ENCODE measurements at places on chromosomes 5 and 9.

DNA sequence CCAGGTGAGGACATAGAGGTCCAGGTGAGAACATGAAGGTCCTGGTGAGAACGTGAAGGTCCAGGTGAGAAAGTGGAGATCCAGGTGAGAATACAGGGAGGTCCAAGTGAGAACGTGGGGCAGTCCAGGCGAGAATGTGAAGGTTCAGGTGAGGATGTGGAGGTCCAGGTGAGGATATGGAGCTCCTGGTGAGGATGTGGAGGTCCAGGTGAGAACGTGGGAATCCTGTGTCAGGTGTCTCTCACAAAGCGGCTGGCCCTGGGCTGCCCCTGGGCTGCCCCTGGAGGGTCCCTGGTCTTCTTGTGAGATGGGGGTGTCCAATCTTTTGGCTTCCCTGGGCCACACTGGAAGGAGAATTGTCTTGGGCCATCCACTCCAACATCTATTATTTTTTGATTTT lies 133.4 kb downstream of the MRPL36 start:
- no peak for DNase-seq

- DNase-seq = no peak
These were observed 37.4 kb upstream of the RUSC2 start for GRCh38 chr9:35452481-35452880.

DNA sequence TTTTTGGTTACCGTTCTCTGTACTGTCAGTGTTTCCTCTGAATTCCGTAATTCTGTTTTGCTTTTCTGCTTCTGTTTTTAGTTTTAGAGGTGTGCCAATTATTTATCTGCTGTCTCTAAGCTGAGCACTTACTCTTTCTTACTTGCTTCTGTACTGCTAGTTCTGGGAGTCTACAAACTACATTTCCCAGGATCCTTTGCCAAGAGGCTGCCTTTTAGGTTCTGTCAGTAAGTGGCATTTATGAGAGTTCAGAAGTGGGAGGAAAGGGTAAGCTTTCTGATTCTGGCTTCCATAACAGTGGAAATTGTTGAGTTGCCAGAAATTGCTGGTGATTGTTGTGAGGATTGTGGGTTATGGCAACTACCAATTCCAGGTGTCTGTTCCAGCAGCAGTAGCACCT lies 102.4 kb downstream of the OSTF1 start:
- DNase-seq = no peak

- no peak for DNase-seq
These were observed 178 bp downstream of the MORN5 start for GRCh38 chr9:122159925-122160246.

- DNase-seq = no peak
These were observed 208.4 kb downstream of the CD180 start for GRCh38 chr5:66987949-66988838.

- DNase-seq = no peak
These were observed 89.7 kb upstream of the ADRA1B start for GRCh38 chr5:159826351-159827214.

GRCh38 chr5:116622375-116623050 lies 47.9 kb upstream of the SEMA6A start:
- DNase-seq = no peak

- DNase-seq = no peak
These were observed 434.1 kb downstream of the PLK2 start for GRCh38 chr5:58025809-58026208.

DNA sequence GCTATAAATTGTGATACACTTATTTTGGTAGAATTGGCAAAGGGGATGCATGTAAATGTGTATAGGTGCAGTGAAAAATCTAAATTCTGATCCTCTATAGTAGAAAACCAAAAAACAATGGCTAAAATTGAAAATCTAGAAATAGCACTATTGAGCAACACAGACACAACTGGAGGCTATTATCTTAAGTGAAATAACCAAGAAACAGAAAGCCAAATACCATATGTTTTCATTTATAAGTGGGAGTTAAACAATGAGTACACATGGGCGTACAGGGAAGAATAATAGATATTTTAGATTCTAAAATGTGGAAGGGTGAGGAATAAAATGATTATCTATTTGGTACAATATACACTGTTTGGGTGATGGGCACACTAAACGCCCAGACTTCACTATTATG lies 183.2 kb upstream of the TUSC1 start:
- no peak for DNase-seq

DNA sequence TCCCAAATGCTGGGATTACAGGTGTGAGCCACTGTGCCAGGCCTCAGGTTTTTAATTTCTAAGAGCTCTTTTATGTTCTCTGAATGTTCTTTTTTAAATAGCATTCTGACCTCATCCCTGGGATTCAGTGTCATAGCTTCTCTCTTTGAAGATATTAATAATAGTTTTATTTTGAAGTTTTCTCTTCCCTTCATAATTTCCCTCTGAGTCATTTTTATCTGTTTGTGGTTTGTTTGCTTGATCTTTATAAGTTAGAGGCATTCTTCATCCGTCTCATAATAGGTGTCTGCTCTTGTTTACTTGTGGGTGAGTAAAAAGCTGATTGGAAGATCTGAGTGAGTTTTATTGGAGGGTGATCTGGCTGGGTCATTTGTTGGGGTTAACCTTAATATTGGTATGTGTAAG lies 12.5 kb upstream of the MAMDC2 start:
- no peak for DNase-seq

DNA sequence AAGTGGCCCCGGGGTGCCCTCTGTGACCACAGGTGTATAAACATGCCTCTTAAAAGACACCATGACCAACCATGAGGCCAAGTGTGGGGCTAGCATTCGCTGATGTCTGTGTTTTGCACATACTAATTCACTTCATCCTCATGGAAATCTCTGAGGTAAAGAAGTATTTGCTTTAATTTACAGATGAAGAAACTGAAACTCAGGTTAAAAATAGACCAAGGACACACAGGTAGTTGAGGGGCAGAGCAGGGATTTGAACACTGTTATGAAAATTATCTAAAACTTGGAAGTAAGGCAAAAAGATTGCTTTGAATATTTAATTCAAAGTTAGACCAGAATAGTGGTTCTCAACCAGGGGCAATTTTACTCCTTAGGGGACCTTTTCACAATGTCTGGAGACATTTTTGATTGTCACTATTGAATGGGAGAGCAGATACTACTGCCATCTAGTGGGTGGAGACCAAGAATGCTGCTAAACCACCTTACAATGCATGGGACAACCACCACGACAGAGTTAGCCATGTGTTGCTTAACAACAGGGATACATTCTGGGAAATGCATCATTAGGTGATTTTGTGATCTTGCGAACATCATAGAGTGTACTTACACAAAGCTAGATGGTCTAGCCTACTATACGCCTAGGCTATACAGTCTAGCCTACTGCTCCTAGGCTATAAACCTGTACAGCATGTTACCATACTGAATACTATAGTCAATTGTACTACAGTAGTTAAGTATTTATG lies 8.0 kb upstream of the FXN start:
- no peak for DNase-seq

GRCh38 chr9:16282216-16282615 lies 588.3 kb downstream of the BNC2 start:
- no peak for DNase-seq

DNA sequence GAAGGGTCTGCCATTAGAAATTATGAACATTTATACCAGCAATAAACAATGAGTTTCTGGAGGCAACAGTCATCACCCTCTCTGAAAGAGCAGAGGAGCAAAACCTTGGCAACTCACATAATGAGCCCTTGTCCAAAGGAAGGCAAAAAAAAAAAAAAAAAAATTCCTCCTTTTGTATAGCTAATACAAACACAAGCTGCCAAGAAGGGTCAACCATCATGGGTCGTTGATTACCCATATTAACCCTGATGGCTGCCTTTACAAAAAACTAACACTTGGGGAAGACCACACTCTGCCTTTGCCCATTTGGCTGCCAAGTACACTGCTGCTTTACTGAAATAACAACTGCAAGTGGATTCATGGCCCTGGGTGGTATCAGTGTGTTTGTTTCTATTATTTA lies 272.7 kb downstream of the ADAMTSL1 start:
- no peak for DNase-seq

DNA sequence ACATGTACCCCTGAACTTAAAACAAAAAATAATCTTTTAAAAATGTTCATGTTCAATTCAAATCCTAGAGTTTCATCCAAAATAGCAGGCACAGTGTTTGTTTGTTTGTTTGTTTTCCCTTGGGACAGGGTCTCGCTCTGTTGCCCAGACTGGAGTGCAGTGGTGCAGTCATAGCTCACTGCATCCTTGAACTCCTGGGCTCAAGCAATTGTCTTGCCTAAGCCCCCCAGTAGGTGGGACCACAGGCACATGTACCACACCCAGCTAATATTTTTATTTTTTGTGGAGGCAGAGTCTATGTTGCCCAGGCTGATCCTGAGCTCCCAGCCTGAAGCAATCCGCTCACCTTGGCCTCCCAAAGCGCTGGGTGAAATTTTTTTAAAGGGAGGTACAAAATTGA lies 5.0 kb upstream of the POLR1E start:
- DNase-seq = no peak

DNA sequence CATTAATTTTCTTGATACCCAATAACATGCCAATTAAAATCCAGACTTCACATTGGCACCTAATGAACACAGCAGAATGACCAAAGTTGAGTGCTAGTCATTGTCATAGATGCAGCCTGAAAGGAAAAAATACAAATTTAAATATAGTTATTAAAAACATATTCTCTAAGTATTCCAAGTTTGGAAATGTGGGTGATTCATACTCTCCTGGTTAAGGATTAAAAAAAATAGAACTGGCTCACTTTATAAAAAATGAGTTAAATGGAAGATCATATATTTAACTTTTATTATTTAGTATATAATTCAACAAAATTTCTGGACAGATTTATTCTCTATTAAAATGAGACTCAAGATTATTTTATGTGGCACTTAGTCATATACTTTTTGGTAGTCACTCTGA lies 33.2 kb upstream of the RICTOR start:
- no peak for DNase-seq

- no peak for DNase-seq
These were observed 221.9 kb downstream of the TLR4 start for GRCh38 chr9:117926031-117926658.

GRCh38 chr5:114419959-114420358 lies 58.1 kb downstream of the KCNN2 start:
- peak; percentile 45 for DNase-seq

DNA sequence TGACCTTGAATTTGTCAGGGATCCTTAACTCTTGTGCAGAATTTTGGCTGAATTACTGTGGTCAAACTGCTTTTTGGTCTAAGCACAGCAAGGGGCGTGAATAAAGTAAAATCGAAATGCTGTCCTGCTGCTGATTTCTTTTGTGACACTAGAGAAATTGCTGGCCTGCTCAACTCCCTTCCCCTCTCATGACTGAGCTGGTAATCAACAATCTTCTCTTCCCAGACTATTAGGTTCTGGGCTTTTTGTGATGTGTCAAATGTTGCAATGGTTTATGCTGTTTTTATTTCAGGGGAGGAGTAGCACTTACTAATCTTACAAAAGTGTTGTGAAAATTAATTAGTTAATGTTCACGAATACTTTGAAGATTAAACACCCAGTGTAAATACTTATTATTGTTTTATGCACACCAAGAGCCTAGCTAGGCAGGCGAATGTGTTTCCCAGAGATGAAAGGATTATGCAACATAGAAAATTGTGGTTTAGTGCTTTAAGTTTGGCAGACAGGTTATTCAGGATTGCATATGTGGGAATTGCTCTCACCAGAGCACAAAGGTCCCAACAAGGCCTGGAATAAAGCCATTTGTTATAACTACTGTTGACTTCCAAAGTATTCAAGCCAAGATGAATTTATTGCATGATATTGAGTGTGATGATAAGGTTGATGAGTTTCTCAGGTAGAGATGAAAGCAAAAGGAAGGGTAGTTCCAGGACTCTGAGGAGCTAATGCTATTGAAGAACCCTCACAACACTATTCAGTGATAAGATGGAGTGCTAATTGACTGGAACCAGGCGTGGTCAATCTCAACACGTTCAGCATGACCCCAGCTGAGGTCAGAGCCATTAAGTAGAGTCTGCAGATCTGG lies 280.7 kb upstream of the ZNF608 start:
- peak; percentile 91 for DNase-seq

DNA sequence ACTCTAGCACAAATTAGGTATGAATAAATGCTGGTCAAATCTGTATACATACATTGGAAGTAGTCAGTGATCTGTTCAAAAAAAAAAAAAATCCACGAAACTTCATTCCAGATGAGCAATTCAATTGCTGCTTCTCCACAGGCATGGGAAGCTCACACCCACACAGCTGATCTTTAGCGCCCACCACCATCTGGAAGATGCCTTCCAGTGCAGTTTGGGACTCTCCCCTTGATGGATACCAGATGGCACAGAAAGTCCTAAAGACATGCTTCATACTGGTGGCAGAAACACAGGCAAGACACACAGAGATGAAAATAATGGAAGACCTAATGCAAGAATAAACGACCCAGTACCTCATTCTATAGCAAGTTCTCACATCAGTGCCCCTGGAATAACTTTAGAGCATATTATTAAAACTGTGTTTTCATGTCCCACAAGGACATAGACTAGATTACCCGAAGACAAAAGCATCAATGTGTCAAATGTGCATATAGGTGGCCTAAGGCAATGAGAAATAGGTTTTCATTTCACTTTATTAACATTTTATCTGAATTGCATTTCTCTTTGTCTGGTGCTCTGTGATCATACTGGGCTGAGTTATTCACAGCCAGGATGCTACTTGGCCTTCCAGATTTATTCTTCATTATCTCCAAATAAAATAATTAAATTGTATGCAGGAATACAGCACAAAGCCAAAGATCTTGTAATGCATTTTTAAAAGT lies 135.4 kb upstream of the TAS2R1 start:
- no peak for DNase-seq

Measured in LNCaP clone FGC (cell line).